ENCODE measurements at places on chromosomes 3 and 15.

GRCh38 chr15:50298340-50298739 lies 32.8 kb upstream of the HDC start:
- no peak for DNase-seq

DNA sequence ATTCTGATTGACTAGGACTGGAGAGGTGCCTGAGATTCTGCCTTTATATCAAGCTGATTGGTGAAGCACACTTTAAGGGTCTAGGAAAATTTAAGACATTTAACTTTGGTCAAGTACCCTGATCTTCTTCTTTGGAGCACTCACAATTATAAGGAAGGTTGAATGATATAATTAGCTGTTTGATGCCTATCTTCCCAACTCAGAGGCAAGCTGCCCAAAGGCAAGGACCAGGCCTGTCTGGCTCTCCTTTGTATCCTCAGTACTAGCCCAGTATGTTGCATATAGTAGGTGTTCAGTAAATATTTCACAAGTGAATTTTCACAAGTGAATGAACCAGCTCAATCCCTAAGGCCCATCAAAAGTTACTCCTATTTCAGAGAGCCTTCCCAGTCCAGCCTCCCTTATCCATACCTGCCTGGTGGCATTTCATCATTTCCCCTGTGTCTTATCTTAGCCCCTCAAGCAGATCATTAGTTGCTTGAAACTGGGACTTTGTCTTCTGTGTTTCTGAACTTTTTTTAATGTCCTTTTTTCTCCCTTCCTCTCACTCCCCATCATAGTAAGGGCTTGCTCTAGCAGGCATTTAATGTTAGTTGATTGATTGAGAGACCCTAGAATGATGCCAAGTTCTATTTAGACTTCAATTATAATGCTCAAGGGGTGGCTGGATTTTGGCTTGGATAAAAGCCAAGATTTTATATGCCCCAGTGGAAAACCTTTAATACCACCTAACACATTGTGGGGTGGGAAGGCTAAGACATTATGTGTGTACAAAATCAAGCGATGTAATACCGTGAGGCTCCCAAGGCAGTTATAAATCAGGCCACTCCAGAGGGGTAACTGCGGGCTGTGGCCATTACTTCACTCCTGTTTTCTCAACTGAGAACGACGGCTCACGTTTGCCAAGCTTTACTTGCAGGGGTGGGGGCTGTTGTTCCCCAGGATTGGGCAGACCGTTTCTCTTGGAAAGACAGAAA lies 43.2 kb upstream of the BOC start:
- no peak for DNase-seq

- no peak for DNase-seq
These were observed 177.6 kb downstream of the MEGF11 start for GRCh38 chr15:66075947-66076346.

- no peak for DNase-seq
These were observed 35.0 kb upstream of the HES1 start for GRCh38 chr3:194100856-194101390.

DNA sequence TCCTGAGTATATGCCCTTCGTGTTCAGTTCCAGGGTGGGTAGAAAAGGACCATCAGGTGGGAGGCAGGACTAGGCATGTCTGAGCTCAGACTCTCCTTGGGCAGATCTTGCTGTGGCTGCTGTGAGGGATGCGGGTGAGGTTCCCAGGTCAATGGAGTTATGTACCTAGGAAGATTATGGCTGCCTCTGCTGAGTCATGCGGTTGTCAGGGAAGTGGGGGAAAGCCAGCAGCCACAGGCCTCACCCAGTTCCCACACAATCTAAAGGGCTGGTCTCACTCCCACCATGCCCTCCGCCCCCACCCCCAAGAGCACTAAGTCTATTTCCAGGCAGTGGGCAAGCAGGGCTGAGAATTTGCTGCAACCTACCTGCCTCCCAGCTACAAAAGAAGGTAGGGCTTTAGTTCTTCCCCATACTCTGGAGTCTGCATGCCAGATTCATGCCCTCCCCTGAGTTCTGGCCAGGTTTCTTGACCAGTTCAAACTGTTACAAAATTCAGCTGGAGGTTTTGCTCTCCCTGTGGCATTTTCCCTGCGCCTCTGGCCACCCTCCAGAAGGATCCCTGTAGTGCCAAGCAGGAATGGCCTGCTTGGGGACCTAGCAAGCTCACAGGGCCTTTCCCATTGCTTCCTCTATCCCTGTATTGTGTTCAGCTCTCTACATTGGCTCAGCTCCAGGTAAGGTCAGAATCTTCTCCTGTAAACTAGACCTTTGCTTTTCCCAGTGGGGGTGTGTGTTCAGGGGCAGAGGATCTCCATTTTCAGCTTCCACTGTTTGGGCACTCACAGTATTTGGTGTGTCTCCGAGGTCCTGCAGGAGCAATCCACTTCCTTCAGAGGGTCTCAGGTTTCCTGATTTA lies 12.7 kb upstream of the TMCO5A start:
- no peak for DNase-seq

- no peak for DNase-seq
These were observed 18.3 kb downstream of the FBXO22 start for GRCh38 chr15:75921732-75922703.

DNA sequence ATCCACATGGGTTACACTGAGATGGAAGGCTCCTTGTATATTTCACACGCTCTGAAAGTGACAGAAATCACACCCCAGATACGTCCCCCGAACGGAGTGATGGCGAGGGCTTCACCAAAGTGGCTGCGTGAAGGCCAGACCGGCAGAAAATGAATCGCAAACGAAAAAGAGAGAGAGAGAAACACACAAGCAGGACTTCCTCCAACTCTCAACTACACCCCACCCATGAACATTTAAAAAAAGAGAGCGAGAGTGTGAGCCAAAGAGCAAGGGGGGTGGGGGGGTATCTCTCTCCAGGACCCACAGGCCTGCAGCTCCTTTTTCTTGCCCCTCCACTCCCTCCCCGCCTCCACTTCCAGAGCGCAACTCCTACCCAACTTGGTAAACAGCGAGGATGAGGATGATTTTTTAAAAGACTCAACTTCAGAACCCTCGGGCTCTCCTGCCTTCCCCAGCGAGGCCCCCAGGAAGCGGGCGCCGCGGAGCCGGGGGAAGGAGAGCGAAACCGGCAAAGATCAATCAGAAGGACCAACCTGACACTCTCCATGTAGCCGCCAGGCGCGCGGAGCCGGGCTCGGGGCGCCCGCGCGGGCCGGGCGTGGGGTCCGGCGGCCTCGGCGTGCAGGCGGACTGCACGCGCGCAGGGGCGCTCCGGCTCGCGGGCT lies 519.1 kb downstream of the FOXP1 start:
- DNase-seq = peak; percentile 62

DNA sequence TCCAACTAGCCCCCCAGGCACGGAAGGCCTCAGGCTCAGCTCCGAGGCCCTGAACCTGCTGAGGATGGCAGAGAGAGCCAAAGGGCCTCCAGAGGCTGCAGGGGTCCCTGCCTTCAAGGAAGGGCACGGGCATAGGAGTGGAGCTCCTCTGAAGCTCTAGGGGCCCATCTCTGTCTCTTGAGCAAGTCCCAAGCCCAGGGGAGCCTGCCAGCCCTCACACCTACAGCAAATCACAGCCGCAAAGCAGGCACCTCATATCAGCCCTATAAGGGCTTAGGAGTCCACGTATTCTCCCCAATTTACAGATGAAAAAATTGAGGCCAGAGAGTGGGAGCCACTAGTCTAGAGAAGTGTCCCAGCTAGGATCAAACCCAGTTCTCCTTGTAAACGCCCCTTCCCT lies 14.2 kb downstream of the PSTPIP1 start:
- no peak for DNase-seq
